ENCODE measurements at places on chromosomes 16 and 17.

GRCh38 chr16:29198731-29199521 lies 207.6 kb downstream of the NPIPB11 start:
- DNase-seq, result no peak

- no peak for DNase-seq
These were observed 5.9 kb downstream of the MTMR4 start for GRCh38 chr17:58508341-58509067.

- DNase-seq, result no peak
These were observed 9.6 kb upstream of the HAPSTR1 start for GRCh38 chr16:9081843-9082242.

GRCh38 chr17:40916366-40916765 lies 21.1 kb downstream of the KRT23 start:
- no peak for DNase-seq

- DNase-seq, result no peak
These were observed 1.9 kb downstream of the ENDOV start for GRCh38 chr17:80416940-80417293.

GRCh38 chr17:57288773-57289121 lies 32.4 kb downstream of the MSI2 start:
- no peak for DNase-seq

DNA sequence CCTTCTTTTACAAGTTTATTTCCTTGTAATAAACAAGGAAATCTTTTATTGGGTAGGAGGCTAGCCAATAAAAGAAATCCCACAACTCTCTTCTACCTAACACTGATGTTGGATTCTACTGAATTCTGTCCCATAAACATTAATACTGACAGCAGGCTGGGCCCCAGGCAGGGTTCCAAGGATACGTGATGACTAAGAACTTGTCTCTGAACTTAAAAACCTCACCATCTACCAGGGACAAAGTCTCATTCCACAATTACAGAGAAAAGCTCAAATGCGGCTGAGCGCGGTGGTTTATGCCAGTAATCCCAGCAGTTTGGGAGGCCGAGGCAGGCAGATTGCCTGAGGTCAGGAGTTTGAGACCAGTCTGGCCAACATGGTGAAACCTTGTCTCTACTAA lies 64.9 kb downstream of the ARHGAP17 start:
- DNase-seq, result peak; percentile 65

DNA sequence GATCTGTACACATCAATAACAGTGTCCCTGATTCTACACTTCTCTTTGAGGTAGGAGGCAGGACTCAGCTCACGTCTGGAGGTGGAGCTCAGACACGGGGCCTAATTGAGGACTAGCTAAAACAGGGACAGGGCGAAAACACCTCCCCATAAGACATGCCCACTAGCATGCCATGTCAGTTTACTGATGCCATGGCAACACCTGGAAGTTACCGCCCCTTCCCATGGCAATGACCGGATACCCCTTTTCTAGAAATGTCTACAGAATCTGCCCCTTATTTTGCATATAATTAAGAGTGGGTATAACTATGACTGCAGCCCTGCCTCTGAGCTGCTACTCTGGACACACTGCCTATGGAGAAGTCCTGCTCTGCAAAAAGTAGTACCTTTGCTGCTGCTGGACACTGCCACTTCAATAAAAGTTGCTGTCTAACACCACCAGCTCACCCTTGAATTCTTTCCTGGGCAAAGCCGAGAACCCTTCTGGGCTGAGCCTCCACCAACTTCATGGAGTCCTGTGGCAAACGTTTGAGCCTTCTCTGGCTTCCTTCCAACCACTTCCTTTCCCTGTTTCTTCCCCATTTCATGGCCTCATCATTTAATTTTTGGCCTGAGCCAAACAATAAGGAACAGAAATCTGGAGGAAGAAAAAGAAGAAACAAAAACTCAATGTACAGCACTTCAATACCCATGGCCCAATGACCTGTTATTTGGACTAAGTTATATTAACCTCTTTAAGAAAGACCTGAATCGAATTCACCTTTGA lies 21.0 kb downstream of the PHB1 start:
- no peak for DNase-seq
